ENCODE measurements at places on chromosomes 3 and 15. TPM values are rescaled to one million over a fixed set of nuclear protein-coding genes. Genes with fewer than 3 reads are reported as not detected.

The CEP152 gene
- total RNA-seq: 10.3 TPM

GRCh38 chr15:51129535-51130188 lies 35.0 kb upstream of the TNFAIP8L3 start:
- DNase-seq: no peak

The TMEM158 gene
- 3.3 TPM for total RNA-seq

- DNase-seq: peak; percentile 46
Observed at GRCh38 chr3:169660709-169661360, 2.7 kb downstream of the MECOM start.

- DNase-seq: no peak
Observed at GRCh38 chr3:148953094-148953493, 38.2 kb upstream of the GYG1 start.

DNA sequence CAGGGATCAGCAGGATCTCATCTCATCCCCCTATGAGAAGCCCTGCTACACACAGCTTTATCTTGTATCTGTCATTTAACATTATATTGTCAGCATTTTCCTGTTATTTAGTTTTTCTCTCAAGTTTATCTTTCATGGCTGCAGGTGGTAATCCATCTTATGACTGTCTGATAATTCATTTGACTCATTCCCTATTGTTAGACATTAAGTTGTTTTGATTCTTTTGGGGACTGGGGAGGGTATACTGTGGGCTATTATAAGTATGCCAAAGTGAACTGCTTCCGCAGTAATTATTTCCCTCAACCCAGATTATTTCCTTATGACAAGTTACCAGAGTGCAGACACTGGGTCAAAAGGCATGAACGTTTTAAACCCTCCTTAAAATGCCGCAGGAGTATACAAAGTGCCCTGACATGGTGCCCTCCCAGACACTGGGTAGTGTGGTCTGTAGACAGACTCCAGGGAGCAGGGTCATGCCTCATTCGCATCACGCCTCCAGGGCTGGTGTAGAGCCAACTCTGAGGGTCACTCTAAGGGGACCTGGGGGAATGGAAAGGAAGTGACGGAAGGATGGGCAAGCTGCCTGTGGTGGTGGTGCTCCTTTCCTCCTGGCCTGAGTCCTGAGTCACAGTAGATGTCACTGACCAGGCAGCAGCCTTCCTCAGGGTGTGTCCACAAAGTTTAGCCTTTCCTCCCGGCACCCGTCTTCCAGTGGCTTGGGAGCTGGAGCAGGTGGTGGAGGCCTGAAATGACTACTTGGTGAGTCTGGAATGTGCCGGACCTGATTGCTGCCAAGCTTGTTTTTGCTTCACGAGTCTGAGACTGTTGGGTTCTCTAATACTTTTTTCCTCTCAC lies 11.6 kb downstream of the GPR160 start:
- peak; percentile 23 for DNase-seq

The CLDN16 gene
- under 0.01 TPM for total RNA-seq

DNA sequence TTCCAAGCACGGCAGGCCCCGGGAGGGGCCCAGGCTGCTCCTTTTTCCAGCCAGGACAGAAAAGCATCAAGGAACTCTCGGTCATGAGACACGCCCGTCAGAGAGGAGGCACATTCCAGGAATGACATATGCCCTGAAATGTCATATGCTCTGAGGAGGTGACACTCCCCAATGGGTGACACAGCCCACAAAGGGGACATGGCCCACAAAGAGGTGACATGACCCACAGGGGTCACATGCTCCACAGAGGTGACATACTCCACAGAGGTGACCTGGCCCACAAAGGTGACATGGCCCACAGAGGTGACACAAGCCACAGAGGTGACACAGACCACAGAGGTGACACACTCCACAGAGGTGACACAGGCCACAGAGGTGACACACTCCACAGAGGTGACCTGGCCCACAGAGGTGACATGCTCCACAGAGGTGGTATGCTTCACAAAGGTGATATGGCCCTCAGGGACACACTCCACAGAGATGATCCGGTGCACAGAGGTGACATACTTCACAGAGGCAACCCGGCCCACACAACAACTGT lies 79.2 kb downstream of the ABHD5 start:
- no peak for DNase-seq

GRCh38 chr3:16482194-16482769 lies 31.2 kb downstream of the RFTN1 start:
- DNase-seq: no peak

DNA sequence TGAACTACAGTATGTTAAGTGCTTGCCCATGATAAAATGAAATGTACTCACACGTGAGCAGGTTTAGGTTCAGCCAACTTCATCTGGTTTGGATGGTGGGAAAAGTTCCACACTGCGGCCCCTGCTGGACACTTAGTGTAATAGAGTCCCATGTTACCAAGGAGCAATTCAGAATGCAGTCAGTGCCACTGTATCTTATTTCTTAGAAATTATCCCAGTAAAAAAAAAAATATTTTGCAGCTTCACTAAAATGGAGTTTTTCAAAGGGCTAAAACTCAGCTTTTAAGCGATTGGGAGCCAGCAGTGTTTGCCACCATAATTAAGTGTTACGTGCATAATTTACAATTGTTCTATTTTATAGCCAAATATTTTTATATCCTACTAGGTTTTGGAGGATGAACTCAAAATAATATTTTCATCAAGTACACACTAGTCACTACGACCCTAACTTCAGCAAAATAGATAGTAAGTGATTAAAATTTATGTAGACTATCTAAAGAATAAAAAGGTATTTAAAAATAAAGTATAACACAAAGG lies 371.7 kb upstream of the GBE1 start:
- DNase-seq: peak; percentile 63

The BAHD1 gene
- total RNA-seq: 3.6 TPM

DNA sequence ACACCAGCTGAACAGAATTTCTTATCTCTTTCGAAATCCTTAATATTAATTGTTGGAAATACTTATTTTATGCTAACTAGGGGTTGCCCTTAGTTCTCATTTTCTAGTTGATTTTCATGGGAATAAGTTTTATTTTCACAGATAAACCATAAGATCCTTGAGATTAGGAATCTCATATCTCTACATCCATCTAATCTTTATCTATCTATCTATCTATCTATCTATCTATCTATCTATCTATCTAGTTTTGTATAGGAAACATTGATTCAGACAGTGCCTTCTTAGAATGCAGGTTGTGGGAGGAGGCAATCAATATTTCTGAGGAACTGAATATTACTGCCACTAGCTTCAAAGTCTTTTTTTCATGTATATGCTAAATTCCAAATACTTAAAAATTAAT lies 3.5 kb upstream of the KBTBD8 start:
- DNase-seq: no peak

DNA sequence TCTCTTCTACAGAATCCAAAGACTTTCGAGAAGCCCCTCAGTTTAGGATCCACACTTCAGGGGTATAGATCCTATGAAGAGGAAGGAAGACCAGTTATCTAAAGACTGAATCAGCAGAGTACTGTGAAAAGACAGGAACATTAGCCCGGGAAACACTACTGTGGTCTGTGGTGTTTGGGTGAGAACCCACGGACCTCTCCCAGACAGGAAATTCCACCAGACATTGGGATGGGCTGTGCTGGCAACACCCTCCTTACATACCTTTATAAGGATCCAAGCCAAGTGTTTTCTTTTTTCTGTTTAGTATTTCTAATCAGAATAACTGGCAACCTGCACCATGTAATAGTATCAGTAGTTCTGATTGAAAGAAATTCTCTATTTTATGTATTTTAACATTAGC lies 14.1 kb downstream of the TMEM207 start:
- peak; percentile 12 for DNase-seq

DNA sequence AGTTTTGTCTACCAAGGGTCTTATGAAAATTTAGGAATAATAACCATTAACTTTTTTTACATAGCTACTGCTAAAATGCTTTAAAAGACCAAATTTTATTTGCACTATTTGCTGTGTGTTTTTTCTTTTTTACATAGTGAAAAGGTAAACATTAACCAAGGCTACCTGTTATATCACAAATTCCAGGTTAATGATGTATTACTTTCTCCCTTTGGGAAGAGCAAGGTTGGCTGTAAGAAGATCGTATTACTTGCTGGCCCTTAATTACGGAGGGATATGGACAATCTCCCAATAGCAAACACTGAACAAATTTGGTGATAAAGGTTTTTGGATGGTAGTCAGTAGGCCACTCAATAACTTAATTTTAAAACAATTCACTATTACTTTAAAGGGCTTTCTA lies 22.4 kb downstream of the LRRC58 start:
- no peak for DNase-seq

The RMDN3 gene
- 17.5 TPM for total RNA-seq

DNA sequence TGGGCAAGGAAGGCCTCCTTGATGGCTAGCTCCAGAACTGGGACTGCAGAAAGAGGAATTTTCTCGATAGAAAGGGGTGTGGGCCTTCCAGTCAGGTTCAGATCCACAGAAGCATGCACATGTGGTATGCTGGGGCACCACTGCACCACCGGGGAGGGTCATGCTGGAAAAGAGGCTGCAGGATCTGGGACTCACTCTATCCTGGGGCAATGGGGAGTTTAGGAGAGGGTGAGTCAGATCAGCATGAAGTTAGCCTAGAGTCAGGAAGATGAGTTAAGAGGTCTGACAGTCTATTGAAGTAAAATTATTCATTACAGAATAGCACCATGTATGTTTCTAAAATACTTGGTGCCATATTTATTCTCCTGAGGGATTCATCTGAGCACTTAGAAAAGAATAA lies 130.2 kb upstream of the TOPAZ1 start:
- no peak for DNase-seq
